Stimulated activated naive CD8-positive, alpha-beta T cell treated with anti-CD3 and anti-CD28 coated beads, Interleukin-15, Interleukin-2, amounts not matched to agents 100 U/mL and 50 U/mL, for 24 hours (primary cell): ENCODE measurements at places on chromosomes 3 and 15.

GRCh38 chr3:182567700-182568099 lies 225.6 kb upstream of the ATP11B start:
- DNase-seq = no peak

DNA sequence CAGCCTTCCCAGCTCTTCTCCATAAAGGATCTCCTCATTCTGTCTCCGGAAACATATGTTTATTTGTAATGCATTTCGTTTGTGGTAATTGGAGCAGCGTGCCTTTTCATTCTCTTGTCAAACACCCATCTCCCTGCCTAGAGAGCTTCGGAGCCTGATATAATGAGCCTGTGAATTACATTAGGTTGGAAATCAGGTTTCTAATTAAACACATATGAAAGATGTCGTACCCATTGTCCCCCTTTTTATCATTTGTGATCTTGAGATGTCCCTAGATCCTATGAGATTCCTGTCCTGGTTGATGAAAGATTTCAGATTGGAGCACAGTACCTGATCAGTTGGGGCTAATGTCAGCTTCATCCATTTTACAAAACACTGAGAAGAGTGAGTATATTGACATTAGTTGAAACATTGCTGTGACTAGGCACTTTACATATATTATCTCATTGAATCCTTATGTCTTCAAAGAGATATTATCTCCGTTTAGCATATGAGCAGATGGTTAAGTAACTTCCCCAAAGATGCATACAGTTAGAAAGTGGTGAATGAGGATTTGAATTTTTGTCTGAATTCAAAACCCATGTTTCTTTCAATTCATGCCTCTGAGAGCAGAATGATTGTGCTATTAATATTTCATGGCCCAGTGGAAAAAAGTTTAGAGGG lies 23.1 kb downstream of the SYN2 start:
- DNase-seq = no peak

GRCh38 chr15:86162172-86162591 lies 82.5 kb downstream of the AGBL1 start:
- DNase-seq = no peak

- no peak for DNase-seq
Measured at GRCh38 chr15:45581919-45582318, 5.3 kb upstream of the BLOC1S6 start.

DNA sequence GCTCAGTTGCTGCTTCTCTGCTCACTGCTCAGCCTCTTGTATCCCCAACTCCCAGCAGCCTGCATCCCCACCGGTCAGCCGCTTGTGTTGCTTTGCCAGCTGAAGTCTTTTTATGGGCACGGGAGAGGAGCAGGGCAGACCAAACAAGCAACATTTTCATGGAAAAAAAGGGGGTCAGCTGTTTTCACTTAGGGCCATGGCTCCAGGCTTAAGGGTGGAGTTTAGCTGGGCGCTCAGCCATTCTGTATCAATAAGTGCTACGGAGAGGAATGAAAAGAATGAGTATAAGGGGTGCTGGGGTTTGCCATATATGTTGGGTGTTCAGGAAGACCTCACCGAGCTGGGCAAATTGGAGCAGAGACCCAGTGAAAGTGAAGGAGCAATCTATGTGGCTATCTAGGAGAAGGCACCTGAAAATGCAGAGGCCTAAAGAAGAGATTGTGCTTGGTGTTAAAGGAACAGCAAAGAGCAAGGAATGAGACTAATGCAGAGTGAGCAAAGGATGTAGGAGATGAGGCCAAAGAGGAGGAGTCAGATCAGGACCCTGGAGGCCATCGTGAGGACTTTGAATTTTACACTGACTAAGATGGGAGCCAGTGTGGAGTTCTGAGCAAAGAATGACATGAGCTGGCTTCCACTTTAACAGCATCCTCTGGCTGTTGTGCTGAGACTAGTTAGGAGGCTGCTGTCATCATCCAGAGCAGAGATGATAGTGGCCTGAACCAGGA lies 16.6 kb upstream of the IREB2 start:
- DNase-seq = no peak

GRCh38 chr3:129996073-129996472 lies 21.6 kb downstream of the TRH start:
- no peak for DNase-seq

GRCh38 chr15:76172782-76173181 lies 113.0 kb downstream of the TMEM266 start:
- DNase-seq = no peak

- DNase-seq = no peak
Measured at GRCh38 chr15:81265256-81265943, 58.5 kb downstream of the STARD5 start.

- no peak for DNase-seq
Measured at GRCh38 chr3:130488288-130488687, 28.7 kb upstream of the COL6A6 start.

- no peak for DNase-seq
Measured at GRCh38 chr3:168604767-168605166, 509.0 kb upstream of the GOLIM4 start.

DNA sequence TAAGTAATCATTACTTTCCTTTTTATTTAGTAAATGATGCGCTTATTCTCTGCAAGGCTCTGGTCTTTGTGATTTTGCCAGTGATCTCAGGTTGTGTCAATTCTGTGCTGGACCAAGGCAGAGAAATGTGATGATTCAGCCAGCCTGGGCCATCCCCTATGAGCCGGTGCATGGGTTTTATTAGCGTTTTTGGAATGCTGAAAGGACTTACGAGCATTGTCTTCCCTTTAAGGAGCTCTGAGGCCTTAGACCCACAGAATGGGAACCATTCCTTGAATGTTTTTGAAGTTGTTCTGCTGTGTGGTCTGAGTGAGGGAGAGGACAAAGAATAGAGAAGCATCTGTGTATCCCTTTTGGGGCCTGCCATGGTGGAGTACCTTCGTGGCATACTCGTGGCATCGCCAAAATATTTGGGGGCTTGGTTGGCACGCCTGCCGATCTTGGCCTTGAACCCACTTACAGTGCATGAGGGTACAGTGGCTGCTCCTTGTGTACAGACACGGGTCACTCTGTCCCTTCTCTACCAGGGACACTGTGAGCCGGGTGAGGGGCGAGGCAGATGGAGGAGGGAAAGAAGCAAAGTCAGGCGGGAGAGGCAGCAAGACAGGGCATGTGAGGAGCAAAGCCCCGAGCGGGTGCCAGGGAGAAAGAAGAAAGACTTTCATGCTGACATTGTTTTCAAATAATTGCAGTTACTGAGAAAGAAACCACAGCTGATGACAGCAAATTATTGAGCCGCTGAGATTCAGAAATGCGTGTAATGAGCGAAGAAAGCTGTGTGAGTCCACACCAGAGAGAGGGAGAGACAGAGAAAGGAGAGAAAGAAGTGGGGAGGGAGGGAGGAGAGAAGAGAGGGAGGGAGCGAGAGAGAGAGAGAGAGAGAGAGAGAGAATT lies 269.4 kb upstream of the RGMA start:
- no peak for DNase-seq

DNA sequence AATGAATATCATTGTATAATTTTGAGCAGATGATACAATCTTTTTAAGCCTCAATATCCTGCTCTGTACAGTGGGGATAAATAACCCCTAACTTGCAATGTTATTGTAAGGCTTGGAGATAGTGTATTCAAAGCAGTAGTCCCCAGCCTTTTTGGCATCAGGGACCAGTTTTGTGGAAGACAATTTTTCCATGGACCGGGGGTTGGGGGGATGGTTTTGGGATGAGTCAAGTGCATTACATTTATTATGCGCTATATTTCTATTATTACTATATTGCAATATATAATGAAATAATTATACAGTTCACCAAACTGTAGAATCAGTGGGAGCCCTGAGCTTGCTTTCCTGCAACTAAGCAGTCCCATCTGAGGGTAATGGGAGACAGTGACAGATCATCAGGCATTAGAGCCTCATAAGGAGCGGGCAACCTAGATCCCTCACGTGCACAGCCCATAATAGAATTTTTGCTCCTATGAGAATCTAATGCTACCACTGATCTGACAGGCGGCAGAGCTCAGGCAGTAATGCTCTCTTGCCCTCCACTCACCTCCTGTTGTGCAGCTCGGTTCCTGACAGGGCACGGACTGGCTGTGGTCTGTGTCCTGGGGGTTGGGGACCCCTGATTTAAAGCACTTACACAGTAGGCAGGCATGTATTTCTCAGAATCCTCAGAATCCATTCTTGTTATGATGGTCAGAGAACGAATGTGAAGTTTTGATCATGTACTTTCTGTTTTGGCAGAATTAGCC lies 102.2 kb downstream of the PTPRG start:
- no peak for DNase-seq

DNA sequence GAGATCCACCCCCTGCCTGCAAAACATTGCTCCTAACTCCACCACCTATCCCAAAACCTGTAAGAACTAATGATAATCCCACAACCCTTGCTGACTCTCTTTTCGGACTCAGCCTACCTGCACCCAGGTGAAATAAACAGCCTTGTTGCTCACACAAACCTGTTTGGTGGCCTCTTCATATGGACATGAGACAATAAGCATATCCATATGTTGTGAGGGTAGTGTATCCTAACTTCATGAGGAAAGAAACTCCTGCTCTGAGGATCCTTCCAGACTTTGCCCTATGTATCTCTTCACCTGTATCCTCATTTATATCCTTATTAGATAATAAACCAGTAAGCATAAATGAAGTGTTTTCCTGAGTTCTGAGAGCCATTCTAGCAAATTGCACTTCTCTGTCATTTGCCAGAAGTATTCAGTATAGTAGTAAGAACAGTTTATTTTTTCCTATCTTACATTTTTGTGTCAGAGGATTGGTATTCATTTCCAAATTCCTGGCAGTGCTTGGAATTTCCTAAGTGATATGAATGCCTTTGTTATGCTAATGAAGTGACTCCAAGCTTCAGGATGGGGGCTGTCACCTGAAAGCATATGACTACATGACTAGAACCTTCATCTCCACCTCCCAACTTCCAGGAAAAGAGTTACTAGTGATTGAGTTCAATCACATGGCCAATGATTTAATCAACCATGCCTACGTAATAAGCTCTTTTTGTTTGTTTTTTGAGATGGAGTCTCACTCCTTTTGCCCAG lies 30.2 kb downstream of the TTBK2 start:
- DNase-seq = no peak

DNA sequence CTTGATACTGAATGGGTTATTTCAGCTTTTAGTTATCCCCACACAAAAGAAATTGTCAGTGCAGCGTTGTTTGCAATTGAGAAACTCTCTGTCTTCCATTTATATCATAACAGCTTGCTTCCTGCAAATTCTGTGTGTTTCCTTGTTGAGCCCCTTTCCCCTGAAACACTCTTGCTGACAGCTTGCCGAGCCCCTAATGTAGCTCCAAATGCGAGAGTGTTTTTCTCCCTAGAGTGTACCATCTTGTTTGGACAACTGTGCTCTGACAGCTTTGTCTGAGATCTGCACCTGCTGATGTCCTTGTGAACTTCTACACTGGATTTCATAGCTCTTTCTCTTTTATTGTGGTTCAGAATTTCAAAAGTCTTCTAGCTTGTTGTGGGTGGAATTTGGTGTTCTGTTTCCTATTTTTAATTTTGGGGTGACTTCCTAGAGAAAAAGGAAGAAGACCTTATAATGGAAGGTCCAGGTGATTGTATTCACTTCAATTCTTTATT lies 343.5 kb downstream of the PDCD6IP start:
- no peak for DNase-seq

GRCh38 chr3:50442945-50443579 lies 60.4 kb downstream of the CACNA2D2 start:
- no peak for DNase-seq

DNA sequence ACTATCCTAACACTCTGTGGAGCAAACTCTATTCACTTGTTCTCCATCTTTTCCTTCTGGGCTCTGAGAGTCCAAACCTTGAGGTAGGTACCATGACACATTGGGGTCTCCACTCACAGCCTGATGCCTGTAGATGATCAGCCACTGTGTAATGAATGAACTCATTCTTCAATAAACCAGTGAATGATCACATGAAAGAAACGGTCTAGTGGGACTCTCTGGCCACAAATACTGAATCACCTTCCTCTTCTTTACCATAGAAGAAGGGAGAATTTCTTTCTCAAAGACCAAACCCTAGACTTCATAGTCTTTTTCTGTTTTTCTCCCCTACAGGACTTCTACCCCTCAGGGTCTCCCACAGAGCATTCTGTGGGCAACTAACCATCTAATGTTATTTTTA lies 20.5 kb upstream of the ABHD2 start:
- no peak for DNase-seq

GRCh38 chr15:36177590-36178302 lies 401.7 kb upstream of the CDIN1 start:
- no peak for DNase-seq

GRCh38 chr3:101119535-101119934 lies 126.3 kb upstream of the ABI3BP start:
- no peak for DNase-seq

- peak; percentile 59 for DNase-seq
Measured at GRCh38 chr3:4825436-4826236, 153.6 kb upstream of the BHLHE40 start.

DNA sequence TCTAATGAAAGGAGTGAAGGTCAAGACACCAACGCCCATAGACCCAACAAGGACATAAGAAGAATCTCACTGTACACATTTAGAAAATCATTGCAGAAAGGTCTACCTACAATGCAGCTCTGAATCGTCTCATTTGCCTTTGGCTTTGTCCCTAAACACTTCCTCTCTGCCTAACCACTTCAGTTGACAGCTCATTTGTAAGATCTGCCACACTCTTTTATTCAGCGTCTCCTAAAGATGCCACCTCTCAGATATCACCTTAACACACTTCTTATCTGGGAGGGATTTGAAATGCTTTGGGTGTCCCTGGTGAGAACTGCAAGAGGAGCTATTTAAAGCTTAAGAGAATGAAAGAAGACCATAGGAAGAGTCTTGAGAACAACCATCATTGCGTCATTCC lies 38.7 kb downstream of the RAB27A start:
- no peak for DNase-seq

- DNase-seq = no peak
Measured at GRCh38 chr3:43435706-43436105, 149.4 kb downstream of the SNRK start.

GRCh38 chr3:136750897-136751315 lies 1.3 kb downstream of the STAG1 start:
- DNase-seq = no peak

- DNase-seq = no peak
Measured at GRCh38 chr3:30352410-30353318, 253.7 kb upstream of the TGFBR2 start.

GRCh38 chr3:67790043-67790442 lies 135.6 kb upstream of the SUCLG2 start:
- DNase-seq = peak; percentile 70

- DNase-seq = no peak
Measured at GRCh38 chr3:130849091-130849552, 44.8 kb upstream of the ATP2C1 start.

- no peak for DNase-seq
Measured at GRCh38 chr3:37096975-37097374, 77.4 kb downstream of the LRRFIP2 start.
